ENCODE measurements at places on chromosomes 3 and 15. TPM values are rescaled to one million over a fixed set of nuclear protein-coding genes. Genes with fewer than 3 reads are reported as not detected.
A peak's percentile ranks its signal among the peaks of the same experiment; 100 is the strongest.

DNA sequence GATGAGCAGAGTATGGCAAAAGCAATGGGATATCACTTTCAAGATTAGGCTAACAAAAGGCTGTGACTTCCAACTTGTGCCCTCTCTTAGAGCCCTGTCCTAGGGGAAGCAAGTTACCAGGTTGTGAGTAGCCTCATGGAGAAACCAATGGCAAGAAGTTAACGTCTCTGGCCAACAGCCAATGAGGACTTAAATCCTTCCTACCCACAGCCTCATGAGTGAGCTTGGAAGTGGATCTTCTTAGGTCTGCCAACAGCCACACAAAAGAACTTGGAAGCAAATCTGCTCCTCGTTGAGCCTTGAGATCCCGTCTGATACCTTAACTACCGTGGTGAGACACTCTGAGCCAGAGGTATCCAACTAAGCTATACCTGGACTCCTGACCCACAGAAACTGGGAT is 5.7 kb downstream of the NME9 start:
- DNase-seq: no peak

DNA sequence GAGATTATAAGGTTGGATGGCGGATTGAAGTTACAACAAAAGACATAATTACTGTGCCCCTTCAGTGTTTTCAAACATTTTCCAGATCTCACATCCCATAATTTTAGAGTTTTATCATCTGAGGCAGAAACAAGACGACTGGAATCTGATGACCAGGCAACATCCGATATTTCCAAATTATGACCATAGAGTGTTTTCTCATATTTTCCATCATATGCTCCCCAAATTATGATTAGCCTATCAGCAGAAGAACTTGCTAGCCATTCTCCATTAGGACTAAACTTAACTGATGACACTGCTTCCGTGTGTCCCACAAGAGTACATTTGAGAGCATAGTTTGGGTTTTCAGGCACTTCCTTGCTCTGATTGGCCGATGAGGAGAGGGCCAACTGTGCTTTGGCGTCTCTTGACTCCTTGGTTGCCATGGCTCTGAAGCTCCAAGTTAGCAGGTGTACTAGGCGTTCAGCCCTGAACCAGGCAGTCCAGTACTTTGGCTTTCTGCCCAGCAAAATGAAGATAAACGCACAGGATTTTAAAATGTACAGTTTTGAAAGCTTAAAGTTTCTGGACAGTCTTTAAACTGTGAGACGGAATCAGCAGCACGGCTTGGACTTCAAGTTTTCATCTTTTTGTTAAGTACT is 638 bp downstream of the WDR5B start:
- DNase-seq: no peak

GRCh38 chr15:88275804-88276203 is 19.3 kb upstream of the NTRK3 start:
- DNase-seq: peak; percentile 52

GRCh38 chr3:168844472-168844871 is 748.7 kb upstream of the GOLIM4 start:
- DNase-seq: no peak

The SEMA5B gene
- 9.8 TPM for total RNA-seq

The MEGF11 gene
- 0.78 TPM for total RNA-seq

The AGBL1 gene
- total RNA-seq: 0.47 TPM

DNA sequence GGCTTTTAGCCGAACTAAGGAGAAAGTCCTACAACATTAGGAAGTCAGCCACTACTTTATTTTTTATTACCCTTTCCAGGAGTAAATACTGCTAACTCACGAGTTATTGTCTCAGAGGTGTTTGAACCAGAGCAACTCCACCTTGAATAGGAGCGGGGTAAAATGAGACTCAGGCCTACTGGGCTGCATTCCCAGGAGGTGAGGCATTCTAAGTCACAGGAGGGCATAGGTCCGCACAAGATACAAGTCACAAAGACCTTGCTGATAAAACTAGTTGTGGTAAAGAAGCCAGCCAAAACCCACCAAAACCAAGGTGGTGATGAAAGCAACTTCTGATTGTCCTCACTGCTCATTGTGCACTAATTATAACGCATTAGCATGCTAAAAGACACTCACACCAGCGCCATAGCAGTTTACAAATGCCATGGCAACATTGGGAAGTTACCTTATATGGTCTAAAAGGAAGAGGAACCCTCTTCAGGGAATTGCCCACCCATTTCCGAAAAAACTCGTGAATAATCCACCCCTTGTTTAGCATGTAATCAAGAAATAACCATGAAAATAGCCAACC is 555.9 kb downstream of the IGSF11 start:
- DNase-seq: no peak

Data from occipital lobe (tissue), 3 donors.